ENCODE measurements at places on chromosomes 3 and 15.

DNA sequence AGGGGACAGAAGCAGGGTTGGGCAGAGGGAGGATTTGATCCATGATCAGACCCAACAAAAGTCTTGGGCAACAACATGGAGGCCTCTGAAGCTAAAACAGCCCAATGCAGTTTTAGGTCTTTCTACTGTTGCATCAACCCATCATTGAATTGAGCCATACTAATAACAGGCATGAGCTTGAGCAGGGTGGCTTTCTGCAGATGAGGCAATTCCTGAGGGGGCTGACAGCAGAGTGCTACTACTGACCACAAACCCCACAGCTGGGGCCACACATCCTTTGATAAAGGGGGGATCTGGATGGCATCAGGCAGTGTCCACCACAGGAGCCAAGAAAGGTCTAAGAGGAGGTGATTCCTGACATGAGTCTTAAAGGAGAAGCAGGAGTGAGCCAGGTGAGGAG is 517.0 kb upstream of the PPP2R3A start:
- no peak for DNase-seq

DNA sequence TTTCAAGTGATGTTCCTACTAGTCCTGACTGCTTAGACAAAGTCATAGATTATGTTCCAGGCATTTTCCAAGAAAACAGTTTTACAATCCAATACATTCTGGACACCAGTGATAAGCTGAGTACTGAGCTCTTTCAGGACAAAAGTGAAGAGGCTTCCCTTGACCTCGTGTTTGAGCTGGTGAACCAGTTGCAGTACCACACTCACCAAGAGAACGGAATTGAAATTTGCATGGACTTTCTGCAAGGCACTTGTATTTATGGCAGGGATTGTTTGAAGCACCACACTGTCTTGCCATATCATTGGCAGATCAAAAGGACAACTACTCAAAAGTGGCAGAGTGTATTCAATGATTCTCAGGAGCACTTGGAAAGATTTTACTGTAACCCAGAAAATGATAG is 3.8 kb downstream of the TIPARP start:
- no peak for DNase-seq

DNA sequence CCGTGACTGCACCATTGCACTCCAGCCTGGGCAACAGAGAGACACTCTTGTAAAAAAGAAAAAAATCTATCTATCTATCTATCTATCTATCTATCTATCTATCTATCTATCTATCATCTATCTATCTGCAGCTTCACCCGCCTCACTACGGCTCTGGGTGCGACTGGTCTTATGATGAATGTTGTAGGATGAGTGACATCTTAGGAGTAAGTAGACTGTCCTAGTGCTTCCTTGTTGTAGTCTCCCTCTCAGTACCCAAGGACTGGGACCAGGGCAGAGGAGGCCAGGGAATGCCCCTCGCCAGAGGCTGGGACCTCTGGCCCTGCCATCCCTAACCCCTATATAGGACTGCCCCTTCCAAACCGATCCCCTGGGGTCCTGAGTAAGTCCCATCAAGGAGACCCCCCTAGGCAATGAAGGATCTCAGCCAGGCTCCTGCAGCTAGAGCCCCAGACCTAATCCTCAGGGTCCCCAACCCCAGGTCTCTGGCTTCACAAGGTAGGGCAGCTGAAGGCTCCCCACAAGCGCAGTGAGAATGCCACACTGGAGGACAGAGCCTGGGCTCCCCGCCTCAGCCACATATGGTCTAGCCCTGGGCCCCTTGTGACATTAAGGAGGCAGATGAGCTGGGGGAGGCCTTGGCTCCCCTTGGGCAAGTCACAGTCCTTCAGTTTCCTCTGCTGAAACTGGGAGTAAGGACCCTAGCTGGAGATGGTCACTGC is 879 bp upstream of the SEC13 start:
- DNase-seq, result no peak

DNA sequence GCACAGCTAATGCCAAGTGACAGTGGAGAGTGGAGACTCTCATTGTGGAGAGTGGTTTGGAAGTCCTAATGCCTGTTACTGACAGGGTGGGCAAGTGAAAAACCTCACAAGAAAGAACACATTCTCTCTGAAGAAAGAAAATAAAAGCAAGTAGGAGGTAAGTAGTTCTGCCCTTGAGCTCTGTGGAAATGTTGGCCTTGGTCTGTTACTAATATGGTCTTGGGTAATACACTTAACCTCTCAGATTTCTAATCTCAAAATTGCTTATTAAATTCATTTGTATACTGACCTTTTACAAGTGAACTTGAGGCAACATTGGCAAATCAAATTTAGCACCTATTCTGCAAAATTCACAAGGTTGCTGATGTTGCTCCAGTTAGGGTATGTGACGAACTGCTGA is 291.6 kb upstream of the CBLB start:
- DNase-seq, result no peak

GRCh38 chr3:134448664-134449063 is 37.1 kb downstream of the ANAPC13 start:
- no peak for DNase-seq

- no peak for DNase-seq
Measured at GRCh38 chr3:197309528-197310361, 11.3 kb upstream of the DLG1 start.
